ENCODE measurements at places on chromosomes 6 and 20. TPM values are rescaled to one million over a fixed set of nuclear protein-coding genes. Genes with fewer than 3 reads are reported as not detected.

Gene POPDC3
- 26.4 TPM for total RNA-seq

Gene PPP1R16B
- total RNA-seq = 0.12 TPM

Gene FAM209A
- total RNA-seq = 0.17 TPM

Gene ABRACL
- total RNA-seq = 66.8 TPM

Gene HLA-DRB5
- not detected for total RNA-seq

Gene TOMM34
- 40.2 TPM for total RNA-seq

Gene TREM2
- total RNA-seq = not detected

Gene NNAT
- total RNA-seq = not detected

Gene OR2B6
- 0.15 TPM for total RNA-seq

Gene DAAM2
- not detected for total RNA-seq

Gene CYP21A2
- not detected for total RNA-seq

Gene CD109
- 39.7 TPM for total RNA-seq

Gene ISM1
- 0.43 TPM for total RNA-seq

Gene PPP1R11
- 43.7 TPM for total RNA-seq

Measured in A549 treated with CORT108297 at 1 μM for 4 hours (cell line).